ENCODE measurements at places on chromosomes 2 and 18.

DNA sequence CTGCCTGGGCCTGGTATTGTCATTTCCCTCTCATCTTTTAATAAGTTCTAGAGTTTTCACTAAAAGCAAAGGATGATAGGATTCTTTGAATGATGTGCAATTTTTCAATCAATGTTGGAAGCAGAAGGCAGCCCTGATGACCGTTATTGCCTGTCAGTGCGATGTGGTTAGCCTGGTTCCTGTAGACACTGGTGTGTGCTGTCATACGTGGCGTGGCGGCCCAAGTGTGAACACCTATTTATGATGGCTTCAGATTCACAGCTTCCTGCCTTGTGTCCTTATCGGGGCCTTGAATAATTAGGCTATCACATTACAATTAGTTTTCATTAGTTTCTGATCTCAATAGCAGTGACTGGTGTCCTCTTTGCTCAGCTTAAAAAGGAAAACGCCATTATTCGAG lies 218.5 kb downstream of the TPGS2 start:
- no peak for DNase-seq

DNA sequence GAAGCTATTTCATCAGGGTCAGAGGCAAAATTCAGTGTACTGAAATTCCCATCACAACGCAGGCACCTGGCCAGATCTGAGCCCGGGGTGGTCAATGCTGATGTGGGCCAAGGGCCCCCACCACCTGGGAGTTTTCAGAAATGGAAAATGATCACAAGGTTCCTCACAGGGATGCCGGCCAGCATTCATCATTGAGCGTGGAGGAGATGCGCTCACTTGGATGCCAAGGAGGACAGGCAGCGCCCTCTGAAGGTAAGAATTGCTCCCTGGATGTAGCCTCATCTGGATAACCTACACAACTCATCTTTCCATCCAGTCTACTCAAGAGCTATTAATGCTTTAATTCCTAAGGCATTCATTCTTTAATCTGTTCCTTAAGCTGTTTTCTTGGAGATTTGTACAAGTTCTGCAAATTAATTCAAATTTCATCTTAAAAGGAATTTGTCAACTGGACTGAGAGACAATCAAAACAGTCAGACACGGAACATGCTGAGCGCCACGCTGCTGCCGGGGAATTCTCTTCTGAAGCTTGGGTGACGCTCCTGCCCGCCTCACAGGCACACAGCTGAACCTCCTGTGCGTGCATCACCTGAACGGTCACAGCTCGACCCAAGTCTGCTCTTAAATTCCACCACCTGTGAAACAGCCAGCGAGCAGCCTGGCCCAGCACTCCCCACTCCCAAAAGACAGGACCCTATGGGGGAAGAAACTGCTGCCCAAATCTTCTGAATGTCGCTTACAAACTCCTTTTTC lies 206.7 kb downstream of the HDAC4 start:
- no peak for DNase-seq

- no peak for DNase-seq
Measured at GRCh38 chr2:19690429-19690828, 211.4 kb downstream of the TTC32 start.

DNA sequence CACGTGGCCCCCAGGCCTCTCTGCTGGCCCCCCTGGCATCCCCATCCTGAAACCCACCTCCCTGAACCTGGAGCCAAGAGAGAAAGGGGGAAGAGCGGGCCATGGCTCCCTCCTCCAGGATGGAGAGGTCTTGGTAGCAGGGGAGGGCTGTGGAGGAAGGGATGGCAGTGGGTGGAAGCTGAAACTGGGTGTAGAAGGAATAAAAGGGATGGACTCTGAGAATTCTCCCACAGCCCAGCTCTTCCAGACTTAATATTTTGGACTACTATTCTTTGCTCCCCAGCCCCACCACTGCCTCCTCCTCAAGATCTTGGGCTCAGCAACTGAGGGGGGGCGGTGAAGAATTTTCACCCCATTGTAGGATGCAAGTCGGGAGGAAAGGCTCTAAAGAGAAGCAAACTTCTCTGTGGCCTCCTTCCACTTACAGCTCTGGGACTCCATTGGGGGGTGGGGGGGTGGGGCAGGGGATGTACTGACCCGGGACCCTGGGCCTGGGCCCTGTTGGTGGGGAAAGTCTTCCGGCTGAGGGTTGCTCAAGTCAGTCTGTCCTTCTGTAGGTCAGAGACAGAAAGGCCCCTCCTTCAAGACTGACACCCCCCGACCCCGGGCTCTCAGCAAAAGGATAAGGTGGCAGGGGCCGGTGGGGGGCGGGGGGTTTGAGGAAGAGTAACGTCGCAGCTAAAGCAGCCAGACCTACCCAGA lies 501 bp downstream of the TNS1 start:
- no peak for DNase-seq

DNA sequence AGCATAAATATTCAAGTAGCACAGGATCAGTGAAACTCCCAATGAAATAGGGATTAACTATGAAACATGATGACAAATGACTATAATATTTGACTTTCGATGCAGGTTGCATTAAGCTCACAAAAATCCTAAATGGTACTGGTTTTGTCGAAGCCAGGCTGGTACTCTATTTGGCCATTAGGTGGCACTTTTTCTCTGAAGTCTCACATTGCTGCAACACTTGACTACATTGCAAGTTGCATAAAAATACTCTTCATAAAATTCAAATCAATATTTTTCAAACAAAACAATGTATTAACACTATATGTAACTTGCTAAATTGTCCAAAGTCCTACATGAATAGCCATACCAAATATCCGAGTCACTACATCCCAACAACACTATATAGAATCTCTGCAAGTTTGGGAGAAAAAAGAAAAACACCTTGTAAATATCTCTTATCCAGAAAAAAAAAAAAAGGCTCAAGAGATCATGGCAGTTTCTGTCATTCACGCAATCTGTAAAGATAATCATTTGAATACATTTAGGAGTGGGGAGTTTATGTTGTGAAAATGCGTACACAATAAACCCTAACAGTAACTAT lies 9.5 kb downstream of the RTTN start:
- peak; percentile 60 for DNase-seq

All from HCEC 1CT (cell line).